Activated CD4-positive, alpha-beta T cell treated with anti-CD3 and anti-CD28 coated beads, Interleukin-2, Interleukin-4, amounts not matched to agents 100 ng/mL and 50 ng/mL, durations not matched to agents 16 hours and 8 hours (primary cell): ENCODE measurements at places on chromosomes 1 and 21.
A peak's percentile ranks its signal among the peaks of the same experiment; 100 is the strongest.

DNA sequence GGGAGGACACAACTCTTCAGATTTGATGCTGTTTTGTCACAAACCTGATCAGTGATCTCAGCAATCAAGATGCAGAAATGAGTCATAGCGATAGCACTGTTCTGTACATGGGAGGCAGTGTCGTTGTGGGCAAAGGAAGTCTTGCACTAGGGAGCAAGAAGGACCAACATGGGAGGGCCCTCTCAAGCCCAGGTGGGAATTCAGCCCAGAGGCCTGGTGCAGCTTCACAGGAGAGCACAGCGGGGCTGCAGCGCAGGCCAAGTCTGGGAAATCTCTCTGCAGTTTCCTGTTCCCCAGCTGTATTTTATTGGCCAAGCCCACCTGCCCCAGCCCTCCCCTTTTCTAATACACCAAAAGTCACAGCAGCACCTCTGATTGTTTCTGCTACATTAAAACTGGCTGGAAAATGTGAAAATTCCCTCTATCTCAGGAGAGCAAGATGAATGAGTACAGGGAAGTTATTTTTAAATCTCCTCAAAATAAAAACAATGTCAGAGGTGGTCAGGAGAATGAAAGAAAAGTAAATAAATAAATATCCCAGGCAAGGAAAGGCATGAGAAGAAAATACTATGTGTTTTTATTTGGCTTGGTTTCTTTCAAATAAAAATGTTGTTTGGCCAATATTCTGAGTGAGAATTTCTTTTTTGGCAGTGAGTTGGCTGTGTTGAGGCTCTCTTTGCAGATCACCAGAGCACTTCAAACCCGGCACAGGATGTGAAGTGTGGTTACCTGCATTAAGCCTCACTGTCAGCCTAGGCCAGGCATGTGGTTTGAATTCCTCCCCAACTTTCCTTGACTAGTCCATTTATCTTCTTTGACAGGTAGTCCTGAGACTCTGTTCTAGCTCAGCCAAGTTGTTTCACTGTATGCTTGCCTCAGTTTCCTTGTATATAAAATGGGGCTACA lies 422.1 kb downstream of the PLPP3 start:
- DNase-seq: no peak

- no peak for DNase-seq
These were observed 12.3 kb downstream of the OLFML3 start for GRCh38 chr1:113991467-113991997.

GRCh38 chr1:114345930-114346479 lies 165.0 kb downstream of the TRIM33 start:
- DNase-seq: no peak

DNA sequence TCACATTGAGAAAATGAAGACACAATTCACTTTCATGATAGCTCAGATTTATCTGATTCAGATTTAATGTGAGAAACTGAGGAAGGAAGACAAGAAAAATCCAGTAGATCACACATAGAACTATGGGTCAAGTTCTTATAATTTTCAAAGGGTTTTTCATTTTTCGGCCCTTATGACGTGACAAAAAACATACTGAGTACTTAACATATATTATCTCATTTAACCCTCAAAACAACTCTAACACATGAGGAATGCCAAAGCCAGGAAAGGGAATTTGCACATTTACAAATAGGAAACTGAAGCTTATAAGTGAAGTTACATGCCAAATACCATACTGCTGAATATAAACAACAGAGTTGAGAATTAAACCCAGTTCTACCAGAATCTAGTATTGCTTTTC lies 27.6 kb downstream of the SOD1 start:
- no peak for DNase-seq

- no peak for DNase-seq
These were observed 144.1 kb upstream of the CTTNBP2NL start for GRCh38 chr1:112251766-112252506.

DNA sequence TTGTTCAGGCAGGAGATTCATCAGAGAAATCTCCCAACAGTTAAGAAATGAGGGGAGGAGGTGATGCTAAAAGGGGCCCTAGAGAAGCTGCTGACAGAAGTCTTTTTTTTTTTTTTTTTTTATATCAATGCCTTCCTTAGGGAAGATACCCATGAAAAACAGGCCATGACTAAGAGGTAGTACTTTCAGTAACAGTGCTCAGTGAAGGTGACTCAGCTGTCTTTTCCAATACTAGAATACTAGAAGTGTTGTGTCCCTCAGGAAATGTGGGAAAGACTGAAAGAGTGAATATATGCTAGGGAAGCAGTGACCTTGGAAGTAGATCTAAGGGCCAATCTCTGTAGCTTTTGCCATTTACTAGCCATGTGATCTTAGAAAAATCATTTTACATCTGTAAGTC lies 52.4 kb upstream of the SLFNL1 start:
- DNase-seq: no peak

DNA sequence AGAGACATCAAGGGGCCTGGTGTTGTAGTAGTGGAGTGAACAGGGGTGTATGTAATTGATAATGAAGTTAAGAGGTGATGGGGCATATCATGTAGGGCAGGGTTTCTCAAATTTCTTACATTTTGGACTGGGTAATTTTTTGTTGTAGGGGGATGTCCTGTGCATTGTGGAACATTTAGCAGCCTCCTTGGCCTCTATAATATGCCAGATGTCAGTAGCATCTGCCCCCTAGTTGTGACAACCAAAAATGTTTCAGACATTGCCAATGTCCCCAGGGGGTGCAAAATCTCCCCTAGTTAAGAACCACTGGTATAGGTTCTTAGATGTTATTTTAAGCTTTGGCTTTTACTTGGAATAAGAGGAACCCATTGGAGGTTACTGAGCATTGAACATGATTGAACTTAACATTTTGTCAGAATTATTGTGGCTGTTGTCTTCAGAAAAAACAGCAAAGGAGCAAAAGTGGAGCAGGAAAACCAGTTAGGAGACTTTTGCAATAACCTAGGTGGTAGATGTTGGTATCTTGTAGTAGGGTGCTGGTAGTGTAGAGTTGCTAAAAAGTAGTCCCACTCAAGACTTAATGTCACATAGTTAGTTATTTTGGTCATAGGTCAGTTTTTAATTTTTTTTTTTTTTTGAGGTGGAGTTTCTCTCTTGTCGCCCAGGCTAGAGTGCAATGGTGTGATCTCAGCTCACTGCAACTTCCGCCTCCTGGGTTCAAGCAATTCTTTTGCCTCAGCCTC lies 6.2 kb downstream of the ZNF326 start:
- no peak for DNase-seq

DNA sequence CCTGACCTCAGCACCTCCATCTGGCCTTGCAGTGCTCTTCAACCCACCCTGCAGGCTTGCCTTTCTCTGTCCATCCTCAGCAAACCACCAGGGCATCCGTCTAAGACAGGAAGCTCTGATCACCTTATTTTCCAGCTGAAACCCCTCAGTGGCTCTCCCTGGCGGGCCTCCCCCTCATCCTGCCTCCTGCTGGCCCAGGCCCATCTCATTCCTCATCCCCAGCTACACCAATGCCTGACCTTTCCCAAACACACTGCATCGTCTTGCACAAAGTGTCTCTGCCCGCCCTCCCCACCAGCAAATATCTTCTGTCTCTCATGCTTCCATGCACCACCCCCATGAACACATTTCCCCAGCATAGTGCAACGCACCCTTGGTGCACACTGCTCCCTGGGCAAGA lies 205.0 kb downstream of the TOMM20 start:
- DNase-seq: no peak

- no peak for DNase-seq
These were observed 14.9 kb downstream of the CXADR start for GRCh38 chr21:17527711-17528110.

- no peak for DNase-seq
These were observed 148.6 kb downstream of the C1orf21 start for GRCh38 chr1:184535191-184535970.

DNA sequence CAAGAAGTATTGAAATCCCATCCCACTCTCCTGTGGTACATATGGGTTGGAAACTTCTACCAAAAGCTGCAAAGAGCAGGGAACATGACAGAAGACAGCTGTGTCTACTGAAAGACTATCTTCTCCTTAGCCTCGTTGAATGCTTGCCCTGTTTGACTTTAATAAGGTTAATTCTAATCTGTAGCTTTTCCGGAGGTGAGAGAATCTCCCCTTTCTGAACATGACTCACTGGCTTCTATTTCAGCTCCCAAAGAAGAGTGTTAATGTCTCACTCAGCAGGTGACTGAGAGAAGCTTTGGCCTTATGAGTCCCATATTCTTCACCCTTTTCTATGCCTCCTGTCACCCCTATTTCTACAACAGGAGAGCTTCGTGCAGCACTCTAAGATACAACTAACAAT lies 88.3 kb downstream of the HHIPL2 start:
- DNase-seq: no peak

DNA sequence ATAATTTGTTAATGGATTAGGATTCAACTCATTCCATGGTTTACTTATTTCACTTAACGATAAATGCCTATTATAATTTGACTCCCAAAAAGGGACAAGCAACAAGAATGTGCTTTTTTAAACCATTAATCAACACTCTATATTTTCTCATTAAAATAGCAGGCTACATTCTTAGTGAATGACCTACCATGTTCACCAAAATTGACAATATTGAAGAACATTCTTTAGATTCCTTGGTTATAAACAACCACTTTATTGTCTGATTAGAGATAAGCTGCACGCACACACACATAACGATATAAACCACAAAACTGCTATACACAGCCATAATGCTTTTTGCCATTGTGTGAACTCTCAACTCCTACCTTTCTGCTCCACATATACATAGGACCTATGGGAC lies 75.4 kb upstream of the LRRC7 start:
- DNase-seq: no peak

DNA sequence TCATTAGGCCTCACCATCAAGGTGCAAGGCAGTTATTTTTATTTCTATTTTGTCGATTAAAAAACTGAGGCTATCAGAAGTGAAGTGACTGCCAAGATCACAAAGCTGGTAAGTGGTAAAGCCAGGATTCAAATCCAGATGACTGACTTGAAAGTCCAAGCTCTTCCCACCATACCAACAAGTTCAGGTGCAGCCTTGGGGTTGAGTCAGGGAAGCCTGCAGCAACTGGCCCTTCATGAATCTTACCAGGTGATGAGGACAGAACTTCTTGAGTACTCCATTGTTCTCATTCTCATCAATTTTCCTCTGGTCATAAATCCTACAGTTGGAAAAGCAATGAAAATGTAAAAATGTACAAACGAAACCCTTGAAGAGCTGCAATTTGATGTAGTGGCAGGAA lies 20.2 kb downstream of the PEA15 start:
- no peak for DNase-seq

DNA sequence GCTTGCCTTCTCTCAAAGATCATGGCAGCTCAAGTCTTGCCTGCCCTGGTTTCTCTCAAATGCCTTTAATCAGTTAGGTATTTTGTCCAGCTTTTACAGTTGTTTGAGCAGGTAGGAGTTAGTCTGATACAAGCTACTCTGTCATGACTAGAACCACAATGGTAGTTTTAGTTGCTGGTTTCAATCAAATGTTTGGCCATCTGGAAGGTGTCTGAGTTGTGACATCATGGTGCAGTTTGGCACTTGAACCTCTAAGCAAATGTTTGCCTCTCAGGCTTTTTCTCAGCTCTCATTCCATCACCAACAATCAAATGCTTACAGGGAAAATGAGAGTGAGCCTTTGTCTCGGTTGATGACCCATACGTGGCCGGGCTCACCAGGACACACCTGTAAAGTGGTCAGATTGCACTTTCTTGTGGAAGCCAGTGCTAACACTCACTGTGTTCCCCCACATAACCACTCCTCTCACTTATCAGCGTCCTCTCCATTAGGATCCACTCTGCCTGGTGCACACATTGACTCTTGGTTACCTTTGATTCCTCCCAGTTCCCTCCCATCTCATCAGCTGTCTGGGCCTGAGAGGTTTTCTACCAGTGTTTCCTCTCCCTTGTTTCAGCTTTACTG lies 67.5 kb downstream of the CCDC185 start:
- no peak for DNase-seq

GRCh38 chr1:3501856-3502640 lies 47.6 kb downstream of the ARHGEF16 start:
- peak; percentile 11 for DNase-seq
